ENCODE measurements at places on chromosomes 5 and 9.

DNA sequence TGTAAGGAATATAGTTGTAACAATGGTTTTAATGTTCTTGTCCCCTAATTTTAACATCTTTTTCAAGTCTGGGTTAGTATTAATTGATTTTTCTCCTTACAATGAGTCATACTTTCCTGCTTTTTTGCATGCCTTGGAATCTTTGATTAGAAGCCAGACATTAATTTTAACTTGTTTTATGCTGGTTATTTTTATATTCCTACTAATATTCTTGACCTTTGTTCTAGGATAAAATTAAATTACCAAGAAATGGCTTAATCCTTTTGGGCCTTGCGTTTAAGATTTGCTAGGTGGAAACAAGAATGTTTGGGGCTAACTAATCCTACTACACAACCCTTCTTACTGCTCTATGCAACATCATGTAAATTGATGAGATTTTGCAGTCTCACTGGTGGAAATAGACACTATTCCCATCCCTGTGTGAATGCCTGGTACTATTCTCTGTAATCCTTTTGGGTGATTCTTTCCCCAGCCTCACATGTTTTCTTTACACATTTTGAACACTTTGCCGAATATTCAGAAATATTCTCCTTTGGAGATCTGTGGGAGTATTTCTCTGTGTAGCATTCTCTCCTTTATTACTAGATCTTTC is 47.2 kb downstream of the ZCCHC7 start:
- no peak for DNase-seq
- H3K27ac ChIP-seq: no peak overlapping the region
- no peaks in the 10 kb centered on the region for H3K27me3 ChIP-seq
- no peak overlapping the region for H3K4me3 ChIP-seq
- no peaks in the 10 kb centered on the region for H3K36me3 ChIP-seq

- no peak for DNase-seq
- H3K27me3 ChIP-seq: no peaks in the 10 kb centered on the region
- no peaks in the 10 kb centered on the region for H3K36me3 ChIP-seq
- no peak overlapping the region for H3K27ac ChIP-seq
Observed at GRCh38 chr9:126295936-126296600, 30.6 kb upstream of the MVB12B start.

DNA sequence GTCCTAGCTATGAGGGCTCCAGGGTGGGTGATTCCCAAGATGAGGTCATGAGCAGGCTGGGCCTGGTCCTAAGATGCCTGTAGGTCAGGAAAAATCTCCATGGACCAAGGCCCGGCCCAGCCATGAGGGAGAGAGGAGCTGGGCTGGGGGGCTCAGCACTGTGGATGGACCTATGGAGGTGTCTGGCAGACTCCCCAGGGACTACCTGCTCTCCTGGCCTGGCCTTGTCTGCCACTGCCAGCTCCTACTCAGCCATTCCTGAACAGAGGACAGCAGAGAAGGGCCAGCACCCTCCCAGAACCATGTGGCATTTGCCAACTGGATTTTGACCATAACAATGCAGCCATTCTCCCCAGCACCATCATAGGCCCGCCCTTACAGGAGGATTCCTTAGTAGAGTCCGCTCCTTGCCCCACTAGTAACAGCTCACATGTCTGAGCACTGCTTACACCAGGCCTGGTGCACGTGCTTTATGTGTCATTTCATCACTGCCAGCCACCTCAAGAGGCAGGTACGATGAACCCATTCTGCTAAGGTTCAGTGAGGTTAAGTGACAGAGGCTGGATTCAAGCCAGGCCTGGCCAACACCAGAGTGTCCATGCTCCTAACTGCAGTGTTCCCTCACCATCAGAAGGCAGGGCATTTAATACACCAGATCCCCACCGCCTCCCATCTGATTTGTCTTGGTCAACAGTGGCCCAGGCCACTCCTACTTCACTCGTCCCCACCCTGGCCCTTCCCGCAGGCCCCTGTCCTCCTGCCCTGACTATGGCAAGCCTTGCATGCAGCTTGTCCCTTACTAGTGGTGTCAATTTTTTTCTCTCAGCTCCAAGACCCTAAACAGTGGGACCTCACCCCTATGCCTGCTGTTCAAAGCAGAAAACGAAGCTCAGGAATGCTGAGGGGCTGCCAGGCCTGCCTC is 669 bp downstream of the IL13 start:
- H3K4me3 ChIP-seq: no peak overlapping the region
- peak; percentile 42 for DNase-seq
- peaks cover 11% of the 10 kb centered on the region for H3K4me1 ChIP-seq
- no peak overlapping the region for H3K27ac ChIP-seq
- no peaks in the 10 kb centered on the region for H3K27me3 ChIP-seq

DNA sequence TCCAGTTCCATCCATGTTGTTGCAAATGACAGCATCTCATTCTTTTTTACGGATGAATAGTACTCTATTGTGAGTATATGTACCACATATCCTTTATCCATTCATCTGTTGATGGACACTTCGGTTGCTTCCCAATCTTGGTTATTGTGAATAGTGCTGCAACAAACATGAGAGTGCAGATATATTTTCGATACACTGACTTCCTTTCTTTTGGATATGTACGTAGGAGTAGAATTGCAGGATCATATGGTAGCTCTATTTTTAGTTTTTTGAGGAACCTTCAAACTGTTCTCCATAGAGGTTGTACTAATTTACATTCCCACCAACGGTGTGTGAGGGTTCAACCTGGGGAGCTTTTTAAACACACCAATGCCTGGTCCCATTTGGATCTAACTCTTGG is 22.3 kb downstream of the GALNT12 start:
- H3K27ac ChIP-seq: no peak overlapping the region
- H3K36me3 ChIP-seq: peaks cover 10% of the 10 kb centered on the region
- H3K27me3 ChIP-seq: no peaks in the 10 kb centered on the region
- DNase-seq: no peak

GRCh38 chr9:122941582-122942234 is 888 bp downstream of the RABGAP1 start:
- peaks cover 1% of the 10 kb centered on the region for H3K36me3 ChIP-seq
- H3K4me3 ChIP-seq: peak overlapping the region; percentile 74
- H3K27ac ChIP-seq: peak overlapping the region; percentile 93
- DNase-seq: no peak

DNA sequence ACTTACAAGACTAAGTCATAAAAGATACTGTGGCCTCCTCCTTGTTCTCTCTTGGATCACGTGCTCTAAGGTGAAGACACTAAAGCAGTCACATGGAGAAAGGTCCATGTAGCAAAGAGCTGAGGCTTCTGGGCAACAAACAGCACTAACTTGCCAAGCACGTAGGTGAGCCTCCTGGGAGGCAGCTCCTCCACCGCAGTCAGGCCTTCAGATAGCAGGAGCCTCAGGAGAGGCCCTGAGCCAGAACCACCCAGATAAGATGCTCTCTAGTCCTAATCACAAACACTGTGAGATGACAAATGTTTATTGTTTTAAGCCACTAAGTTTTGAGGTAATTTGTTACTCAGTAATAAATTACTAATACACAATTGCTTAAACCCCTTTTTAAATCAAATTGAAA is 38.0 kb downstream of the WDR41 start:
- H3K4me3 ChIP-seq: no peak overlapping the region
- H3K36me3 ChIP-seq: no peaks in the 10 kb centered on the region
- no peak overlapping the region for H3K27ac ChIP-seq
- DNase-seq: no peak
- H3K27me3 ChIP-seq: no peaks in the 10 kb centered on the region

- no peaks in the 10 kb centered on the region for H3K36me3 ChIP-seq
- peak; percentile 10 for DNase-seq
- H3K27me3 ChIP-seq: no peaks in the 10 kb centered on the region
- no peak overlapping the region for H3K27ac ChIP-seq
Observed at GRCh38 chr5:16740066-16740810, 123.4 kb upstream of the RETREG1 start.
